CD4-positive, alpha-beta memory T cell (primary cell): ENCODE measurements at places on chromosomes 7 and 10.

GRCh38 chr7:150976529-150977381 lies 1.4 kb downstream of the KCNH2 start:
- no peak for DNase-seq

GRCh38 chr10:97713826-97714400 lies 383 bp downstream of the MARVELD1 start:
- DNase-seq, result peak; percentile 51

DNA sequence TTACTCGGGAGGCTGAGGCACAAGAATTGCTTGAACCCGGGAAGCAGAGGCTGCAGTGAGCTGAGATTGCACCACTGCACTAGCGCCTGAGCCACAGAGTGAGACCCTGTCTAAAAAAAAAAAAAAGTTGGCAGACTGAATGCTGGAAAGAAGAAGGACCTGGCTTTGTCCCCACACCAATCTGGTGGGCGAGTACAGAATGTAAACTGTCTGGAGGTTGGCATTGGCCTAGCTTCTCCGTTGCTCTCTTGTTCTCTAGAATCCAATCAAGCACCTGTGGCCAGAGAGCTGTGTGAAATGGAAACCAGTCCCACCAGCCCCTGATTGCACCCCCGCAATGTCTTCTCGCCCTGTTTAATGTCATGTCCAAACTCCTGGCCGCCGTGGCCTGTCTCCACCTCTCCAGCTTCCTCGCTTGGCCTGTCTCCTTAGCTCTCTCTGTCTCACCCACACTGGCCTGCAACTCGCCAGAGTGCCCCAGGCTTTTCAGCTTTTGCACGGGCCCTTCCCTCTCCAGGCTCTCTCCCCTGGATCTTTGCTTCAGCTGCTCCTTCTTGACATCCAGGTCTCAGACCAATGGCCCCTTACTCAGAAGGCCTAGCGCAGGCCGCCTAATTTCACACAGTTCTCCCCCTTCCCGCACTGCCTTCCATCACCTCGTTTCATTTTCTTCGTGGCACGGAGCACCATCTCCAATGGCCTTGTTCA lies 670 bp upstream of the AGK start:
- no peak for DNase-seq

GRCh38 chr10:29973921-29974320 lies 85.5 kb downstream of the JCAD start:
- no peak for DNase-seq

DNA sequence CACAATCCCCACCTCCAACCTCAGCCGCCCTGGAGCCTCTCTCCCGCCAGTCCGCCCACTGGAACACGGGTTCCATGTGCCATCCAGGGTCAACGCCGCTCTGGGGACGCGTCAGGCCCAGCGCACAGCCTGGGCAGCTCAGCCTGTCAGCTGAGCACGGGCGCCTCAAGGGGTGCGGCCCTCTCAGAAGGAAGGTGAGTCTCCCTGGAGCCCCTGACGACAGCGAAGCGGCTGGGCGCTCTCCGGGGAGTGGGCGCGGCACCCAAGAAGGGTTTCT lies 1.2 kb upstream of the SLC18A3 start:
- no peak for DNase-seq

DNA sequence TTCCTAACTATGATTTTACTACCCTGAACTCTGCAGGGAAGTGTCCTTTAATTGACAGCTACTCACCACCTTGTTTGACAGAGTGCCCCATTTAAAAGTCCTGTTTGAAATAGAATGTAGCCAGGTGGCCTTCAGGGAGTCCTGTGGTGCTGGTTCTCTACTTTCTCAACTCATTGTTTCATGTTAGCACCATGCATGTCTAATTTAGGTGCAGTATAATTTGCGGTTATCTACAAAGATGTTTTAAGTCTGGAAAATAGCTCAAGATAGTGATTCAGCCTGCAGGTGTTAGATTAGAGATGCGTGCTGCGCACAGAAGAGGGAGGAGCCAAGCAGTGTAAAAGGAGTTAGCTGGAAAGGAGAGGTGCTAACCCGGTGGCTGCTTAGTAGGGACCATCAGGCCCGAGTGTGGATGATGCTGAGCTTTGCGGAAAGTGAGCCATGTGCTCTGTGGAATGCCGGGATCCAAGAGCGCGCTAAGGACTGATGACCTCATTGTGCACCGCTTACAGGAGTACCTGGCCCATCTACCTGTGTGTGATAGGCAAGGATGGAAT lies 1.2 kb downstream of the CCM2 start:
- peak; percentile 76 for DNase-seq

GRCh38 chr7:17773289-17773626 lies 167.0 kb downstream of the SNX13 start:
- no peak for DNase-seq

GRCh38 chr7:78134256-78134655 lies 335.7 kb downstream of the PHTF2 start:
- no peak for DNase-seq

DNA sequence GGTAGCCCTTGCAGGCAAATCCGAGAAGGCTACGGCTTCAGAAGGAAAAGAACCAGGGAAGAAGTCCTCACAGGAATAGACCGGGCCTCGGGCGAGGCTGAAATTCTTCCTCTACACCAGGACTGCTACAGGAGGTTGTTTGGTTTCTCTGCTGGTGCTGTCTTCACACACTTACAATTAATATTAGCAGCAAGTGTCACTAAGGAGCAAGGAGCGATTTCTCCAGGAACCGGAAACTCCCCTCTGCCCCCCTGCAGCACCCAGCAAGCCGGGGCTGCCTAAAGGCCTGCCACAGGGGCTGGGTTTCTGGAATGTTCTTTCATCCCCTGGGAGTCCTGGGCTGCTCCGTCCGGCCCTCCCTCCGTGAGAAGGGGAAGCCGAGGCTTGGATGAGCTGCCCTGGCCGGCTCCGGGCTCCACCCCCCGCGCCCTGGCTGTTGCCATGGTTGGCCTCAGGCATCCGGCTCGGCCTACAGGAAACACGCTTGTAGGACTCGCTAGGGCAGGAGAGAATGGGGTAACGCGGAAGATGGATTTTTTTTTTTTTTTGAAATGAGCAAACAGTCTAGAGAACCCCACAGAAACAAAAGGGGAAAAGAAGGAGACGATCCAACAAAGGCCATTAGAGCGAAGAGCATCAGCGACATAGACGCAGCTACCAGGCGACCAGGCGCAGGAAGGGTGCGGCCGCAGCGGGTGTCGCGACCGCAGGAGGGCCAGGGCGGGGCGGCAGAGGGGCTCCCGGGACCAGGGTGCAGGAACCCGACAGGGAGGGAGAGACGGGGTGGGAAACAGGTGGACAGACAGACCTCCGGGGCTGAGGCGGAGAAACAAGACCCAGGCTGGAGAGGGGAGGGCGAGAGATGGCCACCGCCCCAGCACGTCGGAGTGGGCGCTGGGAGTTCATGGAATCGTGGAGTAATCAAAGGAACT lies 33.0 kb downstream of the EN2 start:
- DNase-seq, result no peak

DNA sequence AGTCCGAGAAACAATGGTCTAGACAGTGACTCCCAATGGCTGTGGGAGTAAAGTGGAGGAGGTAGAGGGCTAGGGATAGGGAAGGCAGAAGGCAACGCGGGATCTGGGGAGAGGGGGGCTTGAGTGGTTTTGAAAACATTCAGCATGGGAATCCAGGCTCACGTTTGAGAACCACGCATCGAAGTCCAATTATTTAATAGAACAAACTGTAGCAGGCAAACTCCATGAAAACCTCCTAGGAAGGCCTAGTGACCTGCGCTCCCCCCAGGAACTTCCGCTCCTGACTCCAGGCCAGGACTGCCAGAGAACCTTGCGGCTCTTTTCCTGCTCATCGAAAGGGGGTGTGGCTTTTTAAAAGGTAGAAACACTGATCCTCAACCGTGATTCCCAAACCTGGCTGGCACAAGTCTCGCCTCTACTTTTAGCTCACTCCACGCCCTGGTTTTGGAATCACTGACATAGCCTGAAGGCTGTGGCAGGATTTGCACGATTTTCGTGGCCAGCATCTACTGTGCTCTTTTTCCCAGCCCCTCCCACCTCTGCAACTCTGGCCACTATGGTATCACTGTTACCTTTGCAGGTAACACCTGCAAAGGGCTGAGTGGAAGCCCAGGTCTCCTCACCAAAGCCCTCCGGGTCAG lies 43.4 kb downstream of the MYOF start:
- no peak for DNase-seq
